ENCODE measurements at places on chromosomes 3 and 15.

GRCh38 chr15:84715441-84716035 lies 401 bp downstream of the SEC11A start:
- DNase-seq, result no peak

DNA sequence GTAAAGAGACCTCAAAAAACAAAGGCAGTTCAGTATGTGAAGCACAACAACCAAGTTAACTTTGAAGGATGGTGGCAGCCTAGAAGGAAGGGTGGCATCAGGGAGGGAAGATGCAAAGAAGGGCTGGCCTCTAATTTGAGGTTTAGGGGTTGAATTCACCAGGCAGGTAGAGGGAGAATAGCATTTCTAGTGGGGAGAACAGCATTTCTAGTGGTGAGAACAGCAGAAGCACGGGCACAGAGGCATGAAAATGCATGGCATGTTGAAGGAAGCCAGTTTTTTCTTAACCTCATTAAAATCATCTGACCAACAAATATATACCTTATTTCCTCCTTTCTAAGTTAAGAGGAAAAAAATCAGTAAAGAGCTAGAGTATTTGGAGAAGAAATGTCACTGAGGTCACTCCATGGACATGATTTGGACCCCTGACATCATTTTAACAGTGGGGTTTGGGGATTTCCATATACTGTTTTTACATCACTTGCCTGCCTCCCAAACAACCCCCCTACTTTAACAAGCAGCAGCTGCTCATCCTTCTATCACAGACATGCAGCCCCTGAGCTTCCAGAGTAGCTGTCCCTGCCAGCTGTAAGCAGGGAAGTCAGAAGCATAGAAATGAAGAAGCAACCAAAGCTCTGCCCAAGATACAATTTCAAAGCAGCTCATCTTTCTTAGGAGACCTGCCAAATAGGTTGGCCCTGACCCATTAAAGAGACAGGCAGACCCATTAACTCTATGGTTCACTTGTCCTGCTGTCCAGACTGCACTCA lies 2.4 kb upstream of the POPDC2 start:
- no peak for DNase-seq

DNA sequence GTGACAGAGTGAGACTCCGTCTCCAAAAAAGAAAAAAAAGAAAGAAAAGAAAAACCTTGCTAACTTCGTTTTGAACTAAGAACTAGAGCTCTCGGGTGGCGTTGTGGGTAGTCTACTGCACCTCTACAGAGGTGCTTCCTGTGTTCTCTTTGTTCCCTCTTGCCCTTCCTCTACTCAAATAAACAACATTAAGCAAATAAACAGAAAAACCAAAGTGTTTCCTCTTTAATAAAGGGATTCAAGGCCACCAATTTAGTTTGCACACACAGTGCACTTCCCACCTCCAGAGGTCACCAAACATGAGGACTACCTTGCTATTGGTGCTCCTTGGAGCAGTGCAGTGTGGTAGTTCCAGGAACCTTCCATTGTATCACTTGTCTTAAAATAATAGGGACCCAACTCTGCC lies 354.2 kb upstream of the TBL1XR1 start:
- no peak for DNase-seq

DNA sequence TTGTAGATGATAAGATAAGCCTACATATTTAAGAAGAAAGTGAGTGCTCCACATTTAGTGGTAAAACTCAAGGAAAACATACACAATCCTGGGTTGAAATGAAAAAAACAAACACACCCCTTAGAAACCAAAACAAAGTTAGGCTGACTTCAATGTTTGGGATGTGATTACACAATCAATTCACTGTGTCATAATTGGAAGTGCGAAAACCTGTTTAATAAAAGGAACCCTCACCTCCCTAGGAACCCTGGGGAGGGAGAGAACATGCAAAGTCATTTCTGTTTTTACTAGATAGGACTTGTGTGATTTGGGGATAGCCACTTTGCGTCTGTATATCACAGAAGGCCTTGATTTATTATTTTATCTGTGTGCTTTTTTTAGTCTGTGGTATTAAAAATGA lies 275.0 kb downstream of the NFKBIZ start:
- no peak for DNase-seq

DNA sequence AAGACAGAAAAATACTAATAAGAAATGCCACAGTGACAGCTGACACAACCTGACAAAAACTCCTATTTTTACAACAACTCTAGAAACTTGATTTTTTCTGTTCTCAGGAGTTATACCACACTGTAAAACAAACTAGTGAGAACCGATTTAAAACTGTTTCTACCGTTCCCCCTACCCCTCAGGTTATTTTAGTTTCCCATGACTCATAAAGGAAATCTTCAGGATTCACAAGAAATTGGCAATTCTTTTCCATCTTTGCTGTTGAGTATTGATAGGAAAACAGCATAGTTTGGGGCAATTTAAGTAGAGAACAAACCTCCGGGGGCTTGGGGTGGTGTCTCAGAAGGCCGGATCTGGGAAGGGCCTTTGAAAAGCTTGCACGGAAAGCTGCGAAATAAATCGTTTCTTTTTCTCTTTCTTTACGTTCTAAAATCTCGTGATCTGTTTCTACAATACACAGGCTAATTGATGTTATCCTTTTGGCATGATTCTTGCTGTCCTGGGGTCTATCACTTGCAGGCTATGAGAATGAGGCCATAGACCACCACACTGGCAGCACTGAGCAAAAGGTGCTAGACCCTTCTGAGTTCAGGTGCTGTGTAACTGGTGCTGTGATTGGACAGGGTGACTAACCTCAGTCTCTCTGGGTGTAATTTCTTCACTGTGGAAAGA lies 89.3 kb downstream of the LPP start:
- no peak for DNase-seq

DNA sequence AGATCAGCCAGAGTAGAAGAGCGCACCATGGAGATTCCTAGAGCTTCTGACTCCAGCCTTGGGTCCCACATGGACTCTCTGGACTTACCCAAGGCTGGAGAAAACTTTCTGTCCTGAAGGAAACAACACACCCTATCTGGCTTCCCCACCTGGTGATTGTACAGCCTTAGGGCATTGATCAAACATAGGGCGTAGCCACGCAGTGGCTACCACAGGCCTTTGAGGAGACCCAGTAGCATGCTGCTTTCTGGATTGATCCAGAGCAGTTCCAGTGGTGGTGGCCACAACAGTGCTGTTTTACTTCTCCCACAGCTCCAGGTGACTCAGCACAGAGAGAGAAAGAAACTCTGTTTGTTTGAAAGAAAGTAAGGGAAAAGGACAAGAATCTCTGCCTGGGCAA lies 23.5 kb downstream of the PYDC2 start:
- no peak for DNase-seq

All from CD4-positive, alpha-beta T cell treated with Interleukin-4 for 1 hour (primary cell).